Mesothelial cell of epicardium (in vitro differentiated cells): ENCODE measurements at places on chromosomes 7 and 10. TPM values are rescaled to one million over a fixed set of nuclear protein-coding genes. Genes with fewer than 3 reads are reported as not detected.

Gene CYP2E1
- 2.1 to 3.5 TPM (median 2.8 TPM) in 3 replicates for total RNA-seq

Gene FAM180A
- total RNA-seq, result not detected in 3 replicates

Gene GALNT17
- 2.7 to 3.2 TPM (median 2.9 TPM) in 3 replicates for total RNA-seq

Gene CDHR3
- 2.5 to 3.6 TPM (median 3.2 TPM) in 3 replicates for total RNA-seq

Gene IFIT3
- 14.3 to 17.8 TPM (median 14.9 TPM) in 3 replicates for total RNA-seq

Gene CALHM1
- total RNA-seq, result not detected in 3 replicates

Gene CDH23
- 2.5 to 2.9 TPM (median 2.9 TPM) in 3 replicates for total RNA-seq

Gene AZGP1
- 0.27 to 0.56 TPM in 2 of 3 replicates, not detected in the other for total RNA-seq

DNA sequence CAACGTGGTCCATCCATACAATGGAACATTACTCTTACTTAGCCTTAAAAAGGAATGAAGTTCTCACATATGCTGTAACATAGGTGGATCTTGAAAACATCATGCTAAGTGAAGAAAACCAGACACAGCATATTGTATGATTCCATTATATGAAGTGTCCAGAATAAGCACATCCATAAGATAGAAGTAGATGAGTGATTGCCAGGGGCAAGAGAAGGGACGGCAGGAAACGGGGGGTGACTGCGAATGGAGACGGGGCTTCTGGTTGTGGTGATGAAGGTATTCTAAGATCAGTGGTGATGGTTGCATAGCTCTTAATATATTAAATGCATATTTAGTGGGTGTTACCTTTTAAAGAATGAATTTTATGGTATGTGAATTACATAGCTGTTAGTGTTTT lies 29.8 kb downstream of the UBE3C start:
- no peak overlapping the region for H3K4me3 ChIP-seq
- H3K27me3 ChIP-seq, result no peaks in the 10 kb centered on the region
- no peak for DNase-seq
- no peaks in the 10 kb centered on the region for H3K4me1 ChIP-seq

DNA sequence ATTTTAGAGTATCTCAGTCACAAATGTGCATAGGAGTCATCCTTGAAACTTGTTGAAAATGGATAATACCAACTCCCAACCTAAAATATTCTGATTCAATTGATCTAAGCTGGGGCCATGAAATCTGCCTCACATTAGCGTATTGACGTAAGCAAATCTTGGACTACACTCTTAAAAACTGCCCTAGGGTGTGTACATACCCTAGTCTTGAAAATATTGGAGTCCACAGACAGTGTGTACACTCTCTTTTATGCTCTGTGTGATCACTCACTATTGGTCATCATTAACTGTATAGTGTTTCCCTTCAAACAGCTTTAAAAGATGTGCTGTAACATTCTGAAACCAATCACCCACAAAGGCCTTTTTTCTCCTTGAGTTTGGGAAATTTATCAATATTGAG lies 102.9 kb upstream of the FERD3L start:
- H3K36me3 ChIP-seq, result no peaks in the 10 kb centered on the region
- peaks cover 6% of the 10 kb centered on the region for H3K4me1 ChIP-seq
- no peak for DNase-seq
- H3K27ac ChIP-seq, result no peak overlapping the region
- no peak overlapping the region for H3K4me3 ChIP-seq

DNA sequence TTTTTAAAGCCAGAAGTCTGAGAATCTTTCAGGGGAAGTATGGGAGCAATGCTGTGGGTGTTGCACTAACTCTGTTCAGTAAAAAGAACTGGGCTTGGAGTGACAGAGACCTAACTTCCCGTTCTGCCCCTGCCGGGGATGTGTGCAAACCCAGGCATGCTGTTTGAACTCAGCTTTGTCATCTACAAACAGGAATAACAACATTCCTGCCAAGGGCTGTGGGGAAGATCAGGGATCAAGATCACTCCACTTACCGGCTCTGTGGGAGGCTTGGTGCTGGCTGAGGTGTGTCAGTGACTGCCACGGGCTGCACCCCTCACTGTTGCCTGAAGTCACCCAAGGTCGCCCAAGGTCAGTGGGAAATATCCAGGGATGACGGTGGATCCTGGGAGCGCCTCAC lies 23.1 kb upstream of the DRGX start:
- peak; percentile 56 for DNase-seq
- peaks cover 16% of the 10 kb centered on the region for H3K4me1 ChIP-seq
- peak overlapping the region; percentile 22 for H3K4me3 ChIP-seq
- H3K36me3 ChIP-seq, result peaks cover 11% of the 10 kb centered on the region

- H3K4me1 ChIP-seq, result peaks cover 17% of the 10 kb centered on the region
- H3K4me3 ChIP-seq, result no peak overlapping the region
- no peaks in the 10 kb centered on the region for H3K27me3 ChIP-seq
- DNase-seq, result no peak
- H3K36me3 ChIP-seq, result peaks cover 11% of the 10 kb centered on the region
Observed at GRCh38 chr7:92641921-92642511, 51.8 kb upstream of the FAM133B start.

DNA sequence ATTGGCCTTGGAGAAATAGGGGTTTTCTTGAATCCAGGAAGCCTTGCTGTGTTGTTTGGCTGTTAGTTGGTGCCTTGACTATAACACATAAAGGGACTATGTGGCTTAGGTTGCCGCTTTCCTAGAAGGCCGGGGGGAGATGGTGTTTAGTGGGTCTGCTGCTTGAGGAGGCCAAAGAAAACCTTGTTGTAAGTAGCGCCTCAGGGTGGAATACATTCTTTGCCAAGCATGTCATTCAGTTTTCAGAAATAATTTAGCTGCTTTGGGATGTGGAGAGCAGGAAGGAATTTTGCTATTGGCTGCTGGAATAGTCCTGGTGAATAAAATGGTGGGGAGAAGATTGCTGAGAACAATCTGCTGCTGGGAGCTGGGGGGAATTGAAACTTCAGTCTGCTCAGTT lies 132.9 kb upstream of the WNT16 start:
- H3K27me3 ChIP-seq, result no peaks in the 10 kb centered on the region
- H3K27ac ChIP-seq, result peak overlapping the region; percentile 44
- no peak overlapping the region for H3K4me3 ChIP-seq

- no peak for DNase-seq
- no peaks in the 10 kb centered on the region for H3K27me3 ChIP-seq
- H3K4me3 ChIP-seq, result no peak overlapping the region
- peaks cover 2% of the 10 kb centered on the region for H3K36me3 ChIP-seq
Observed at GRCh38 chr7:78828317-78828716, 625.1 kb downstream of the MAGI2 start.

GRCh38 chr10:130242513-130242912 lies 106.3 kb downstream of the GLRX3 start:
- no peaks in the 10 kb centered on the region for H3K27me3 ChIP-seq
- H3K27ac ChIP-seq, result no peak overlapping the region
- no peak overlapping the region for H3K4me3 ChIP-seq
- H3K4me1 ChIP-seq, result no peaks in the 10 kb centered on the region
- DNase-seq, result no peak
- H3K36me3 ChIP-seq, result no peaks in the 10 kb centered on the region

DNA sequence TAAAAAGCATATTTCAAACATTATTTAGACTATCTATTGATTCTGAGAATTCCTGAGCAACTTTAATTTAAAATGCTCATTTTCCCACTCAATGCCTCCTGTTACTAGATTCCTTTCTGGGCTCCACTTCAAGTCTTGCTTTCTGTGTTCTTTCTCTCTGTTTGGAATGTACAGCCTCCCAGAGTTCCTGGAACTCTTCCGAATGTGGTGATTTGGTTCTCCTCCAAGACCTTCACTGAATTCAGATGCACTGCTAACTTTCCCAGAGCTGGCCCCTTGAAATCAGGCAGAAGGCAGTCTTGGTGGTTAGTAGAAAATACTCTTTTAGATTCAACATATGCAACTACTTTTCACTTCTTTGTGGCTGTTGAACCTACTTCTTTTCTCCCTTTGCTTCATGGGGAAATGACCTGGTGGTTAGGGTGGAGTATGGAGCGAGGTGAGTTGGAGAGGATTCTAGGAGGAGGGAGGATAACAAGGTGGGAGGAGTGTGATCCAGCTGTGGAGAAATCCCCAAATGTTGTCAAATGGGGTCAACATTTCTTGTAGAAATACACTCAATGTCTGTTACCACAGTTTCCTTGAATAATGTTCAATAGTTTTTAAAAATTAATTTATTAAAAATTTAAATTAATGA lies 27.9 kb upstream of the CCDC7 start:
- H3K36me3 ChIP-seq, result no peaks in the 10 kb centered on the region
- DNase-seq, result no peak
- peak overlapping the region; percentile 32 for H3K4me3 ChIP-seq
- H3K4me1 ChIP-seq, result peaks cover 4% of the 10 kb centered on the region

- peaks cover 2% of the 10 kb centered on the region for H3K4me1 ChIP-seq
- no peak overlapping the region for H3K4me3 ChIP-seq
- H3K27me3 ChIP-seq, result peaks cover 99% of the 10 kb centered on the region
- H3K36me3 ChIP-seq, result no peaks in the 10 kb centered on the region
Observed at GRCh38 chr10:97977673-97978072, 52.7 kb downstream of the CRTAC1 start.

DNA sequence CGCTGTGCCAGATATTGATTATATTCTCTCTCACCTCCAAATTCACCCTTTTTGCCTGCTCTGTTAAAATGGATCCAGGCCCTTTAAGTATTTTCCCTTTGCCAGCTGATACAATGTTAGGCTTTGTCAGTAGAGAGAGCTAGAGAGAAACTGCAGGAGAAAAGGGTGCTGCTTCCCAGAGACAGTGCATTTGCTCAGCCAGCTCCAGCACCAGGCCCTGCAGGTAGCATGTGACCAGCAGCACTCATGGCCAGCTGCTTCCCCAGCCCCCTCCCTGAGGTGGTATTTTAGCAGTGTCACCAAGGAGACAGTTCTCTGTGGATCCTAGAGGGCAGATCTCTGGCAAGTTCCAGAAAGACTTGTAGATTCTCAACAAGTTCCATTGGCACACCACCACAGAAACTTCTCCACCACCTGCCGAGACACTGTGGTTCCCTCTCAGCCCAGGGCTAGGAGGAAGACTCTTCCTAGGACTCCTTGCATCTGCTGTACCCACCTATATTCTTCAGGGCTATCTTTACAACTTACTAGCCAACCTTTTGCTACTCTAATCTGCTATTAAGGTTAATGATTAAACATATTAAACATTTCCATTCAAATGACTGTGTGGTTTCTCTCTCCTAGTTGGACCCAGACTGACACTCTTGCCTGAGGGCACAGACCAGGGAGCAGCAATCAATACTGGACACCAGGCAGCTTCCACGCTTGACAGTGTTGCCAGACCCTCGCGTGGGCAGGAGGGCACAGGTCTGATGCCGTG lies 35.6 kb upstream of the ADAM12 start:
- H3K4me3 ChIP-seq, result no peak overlapping the region
- peaks cover 25% of the 10 kb centered on the region for H3K27me3 ChIP-seq
- peaks cover 5% of the 10 kb centered on the region for H3K36me3 ChIP-seq
- no peak overlapping the region for H3K27ac ChIP-seq

GRCh38 chr10:128744092-128744491 lies 617.9 kb upstream of the MKI67 start:
- peaks cover 37% of the 10 kb centered on the region for H3K27me3 ChIP-seq
- no peak for DNase-seq
